Ureter (tissue), 1 donor: ENCODE measurements at places on chromosomes 12 and 14.

- DNase-seq, result no peak
Observed at GRCh38 chr12:12123036-12123604, 52.4 kb downstream of the BCL2L14 start.

GRCh38 chr12:131550121-131550520 is 160.8 kb upstream of the SFSWAP start:
- no peak for DNase-seq

GRCh38 chr12:31813305-31813704 is 84.5 kb upstream of the AMN1 start:
- no peak for DNase-seq

DNA sequence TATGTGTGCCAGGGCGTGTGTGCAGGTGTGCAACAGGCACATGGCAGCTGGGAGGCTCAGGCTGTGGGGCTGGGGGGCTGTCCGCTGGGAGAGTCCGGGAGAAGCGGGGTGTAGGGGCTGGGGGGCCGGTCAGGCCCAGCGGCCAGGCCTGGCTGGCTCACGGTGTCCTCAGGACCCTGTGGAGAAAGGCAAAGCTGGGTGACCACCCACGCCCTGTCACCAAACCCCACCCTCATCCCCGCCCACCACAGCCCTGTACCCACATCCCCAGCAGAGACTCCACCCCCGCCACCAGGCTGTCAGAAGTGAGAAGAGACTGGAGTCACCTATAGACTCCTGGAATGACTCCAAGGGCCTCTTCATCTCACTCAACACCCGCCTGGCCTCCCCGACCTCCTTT is 85.3 kb downstream of the SCARB1 start:
- no peak for DNase-seq

DNA sequence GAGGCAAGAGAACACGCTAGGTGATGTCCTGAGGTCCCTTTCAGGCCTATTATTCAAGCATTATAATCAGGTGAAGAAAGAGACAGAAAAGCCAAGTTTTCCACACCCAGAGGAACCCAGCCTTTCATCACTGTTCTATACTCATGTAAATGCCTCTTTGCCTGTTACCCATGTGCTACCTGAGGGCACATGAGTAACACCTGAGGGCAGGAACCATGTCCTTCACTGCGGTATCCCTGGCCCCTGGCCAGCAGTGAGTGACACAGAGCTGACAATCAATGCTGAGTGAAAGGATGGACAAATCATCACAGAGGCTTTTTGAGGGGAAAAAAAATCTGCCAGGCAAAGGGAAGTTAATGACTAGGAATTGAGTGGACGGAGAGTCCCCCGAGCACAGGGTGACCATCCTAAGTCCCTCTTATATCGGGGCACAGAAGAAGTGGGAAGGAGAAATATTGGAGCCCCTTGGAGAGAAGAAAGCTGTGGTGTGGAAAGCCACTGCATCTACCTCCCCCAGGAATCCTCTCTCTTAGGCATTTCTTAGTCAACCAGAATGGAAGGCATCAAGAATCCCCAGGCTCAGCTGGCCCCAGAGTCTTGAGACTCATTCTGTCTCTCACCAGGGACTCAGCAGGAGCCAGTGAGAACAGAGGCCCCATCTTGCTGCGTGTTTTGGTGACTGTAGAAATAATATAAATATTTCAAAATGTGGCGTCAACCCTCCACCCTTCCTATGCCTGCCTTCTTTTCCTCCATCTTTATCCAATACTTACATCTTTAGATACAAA is 212.9 kb downstream of the DPF3 start:
- DNase-seq, result no peak

DNA sequence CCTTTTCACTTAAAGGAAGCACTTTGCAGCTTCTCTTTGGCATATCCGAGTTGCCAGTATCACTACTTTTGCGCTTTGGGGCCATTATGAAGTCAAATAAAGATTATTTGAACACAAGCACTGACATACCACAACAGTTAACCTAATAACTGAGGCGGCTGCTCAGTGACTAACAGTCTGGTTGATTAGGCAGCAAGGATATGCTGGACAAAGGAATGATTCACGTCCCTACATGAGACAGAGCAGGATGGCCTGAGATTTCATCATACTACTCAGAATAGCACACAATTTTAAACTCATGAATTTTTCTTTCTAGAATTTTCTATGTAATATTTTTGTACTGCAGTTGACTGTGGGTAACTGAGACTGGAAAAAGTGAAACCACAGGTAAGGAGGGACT is 56.9 kb upstream of the E2F7 start:
- no peak for DNase-seq

DNA sequence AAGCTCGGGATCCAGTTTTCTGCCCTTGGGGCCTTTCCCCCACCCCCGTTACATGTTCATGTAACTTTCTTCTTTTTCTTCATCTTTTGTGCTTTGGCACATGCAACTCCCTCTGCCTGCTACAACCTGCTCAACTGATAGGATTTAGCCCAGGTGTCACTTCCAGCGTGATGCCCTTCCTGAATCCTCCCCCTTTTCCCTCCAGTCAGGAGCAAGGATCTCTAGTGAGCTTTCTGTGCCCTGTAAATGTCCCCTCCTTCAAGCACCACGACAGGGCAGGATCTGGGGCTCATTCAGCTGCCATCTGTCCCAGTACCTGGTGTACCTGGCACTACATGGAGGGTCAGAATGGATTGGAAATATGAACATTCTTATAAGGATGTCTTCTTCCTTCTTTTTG is 15.3 kb downstream of the PELI2 start:
- DNase-seq, result no peak
